ENCODE measurements at places on chromosomes 3 and 15.

DNA sequence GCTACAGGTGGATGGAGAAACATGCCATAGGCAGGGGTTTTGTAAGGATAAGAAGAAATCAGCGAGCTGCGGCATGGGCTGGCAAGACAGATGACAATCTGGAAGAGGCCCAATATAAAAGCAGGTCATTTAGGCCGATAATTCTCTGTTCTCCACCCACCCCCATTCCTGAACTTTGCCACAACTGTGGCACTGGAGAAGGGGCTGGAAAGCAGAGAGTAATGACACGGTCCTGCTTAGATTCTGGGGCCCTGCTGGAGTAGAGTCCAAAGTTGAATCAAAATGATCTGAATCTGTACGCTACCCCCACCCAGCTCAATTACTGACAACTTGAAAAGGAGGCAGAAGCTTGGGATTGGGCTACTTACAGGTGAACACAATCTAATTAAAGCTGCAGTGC is 18.4 kb upstream of the BUB1B start:
- no peak for DNase-seq

GRCh38 chr3:67509471-67510075 is 144.8 kb downstream of the SUCLG2 start:
- DNase-seq: peak; percentile 49

- DNase-seq: peak; percentile 12
Measured at GRCh38 chr3:6921066-6921465, 60.2 kb downstream of the GRM7 start.

DNA sequence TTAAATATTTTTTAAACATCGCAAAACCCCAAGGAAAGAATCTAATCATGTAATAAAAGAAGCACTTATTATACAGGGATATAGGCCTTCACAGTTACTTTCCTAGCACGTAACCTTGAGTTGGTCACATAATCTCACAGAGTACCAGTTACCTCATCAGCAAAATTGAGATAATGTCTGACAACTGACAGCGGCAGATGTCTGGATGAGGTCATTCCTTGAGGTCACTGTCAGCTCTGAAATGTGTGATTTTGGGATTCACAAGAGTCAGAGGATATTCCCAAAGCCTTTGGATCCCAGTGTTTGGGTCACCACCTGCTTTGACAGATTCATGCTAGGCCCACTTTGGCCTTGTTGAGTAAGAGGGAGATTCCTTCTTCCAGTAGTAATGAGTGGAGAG is 151.4 kb upstream of the SEMA6D start:
- no peak for DNase-seq

GRCh38 chr3:22935040-22935439 is 268.1 kb upstream of the UBE2E2 start:
- peak; percentile 18 for DNase-seq

- no peak for DNase-seq
Measured at GRCh38 chr3:28287046-28287445, 45.6 kb downstream of the CMC1 start.

- DNase-seq: no peak
Measured at GRCh38 chr15:92813485-92813884, 86.6 kb upstream of the CHD2 start.

GRCh38 chr3:71554649-71555048 is 28.9 kb downstream of the FOXP1 start:
- DNase-seq: no peak

Measured in kidney tubule cell (primary cell).